ENCODE measurements at places on chromosomes 1 and 21.

DNA sequence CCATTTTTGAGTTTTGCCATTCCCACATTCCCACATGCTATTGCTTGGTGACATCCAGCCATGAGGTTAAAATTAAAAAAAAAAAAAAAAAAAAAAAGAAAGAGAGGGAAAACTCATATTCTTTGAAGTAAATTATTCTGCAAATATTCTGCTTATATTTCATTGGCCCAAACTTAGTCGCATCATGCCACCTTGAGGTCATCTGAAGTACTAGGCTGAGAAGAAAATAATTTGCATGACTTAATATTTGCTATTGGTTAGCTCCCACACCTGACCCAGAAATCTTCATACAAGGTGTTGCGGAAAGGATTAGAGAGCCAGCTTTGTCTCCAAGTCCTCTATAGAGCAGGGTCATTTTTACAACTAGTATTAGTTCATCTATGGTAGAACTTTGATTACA, 2206.0 kb downstream of the MRPL39 start:
- peak; percentile 23 for DNase-seq

GRCh38 chr1:51744506-51745303, 127.8 kb downstream of the OSBPL9 start:
- DNase-seq = no peak

DNA sequence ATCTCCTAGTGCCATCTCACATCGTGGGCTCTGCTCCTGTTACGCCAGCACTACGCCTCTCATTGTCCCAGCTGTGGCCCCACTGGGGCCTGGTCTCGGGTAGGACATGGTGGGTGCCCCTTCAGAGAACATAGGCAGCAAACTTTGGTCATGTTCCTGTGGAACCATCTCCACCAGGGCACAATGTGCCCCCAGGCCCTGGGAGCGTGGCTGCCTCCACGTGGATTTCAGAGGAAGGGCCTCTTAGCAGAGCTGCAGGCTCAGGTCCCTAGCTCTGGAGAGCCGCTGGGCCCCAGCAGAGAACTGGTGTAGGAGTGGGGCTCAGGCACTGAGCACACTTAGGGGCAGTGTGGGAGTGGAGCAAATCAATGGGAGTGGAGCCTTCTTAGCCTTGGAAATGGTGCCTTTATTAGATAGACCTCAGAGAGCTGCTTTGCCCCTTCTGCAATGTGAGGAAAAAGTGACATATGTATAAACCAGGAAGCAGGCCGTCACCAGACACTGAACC, 460.0 kb downstream of the NCAM2 start:
- DNase-seq = no peak

- peak; percentile 67 for DNase-seq
Observed at GRCh38 chr21:38712071-38712470, 93.7 kb upstream of the ETS2 start.

- no peak for DNase-seq
Observed at GRCh38 chr1:30650968-30651320, 72.4 kb downstream of the MATN1 start.

GRCh38 chr1:19196331-19196730, 13.7 kb downstream of the UBR4 start:
- DNase-seq = no peak

DNA sequence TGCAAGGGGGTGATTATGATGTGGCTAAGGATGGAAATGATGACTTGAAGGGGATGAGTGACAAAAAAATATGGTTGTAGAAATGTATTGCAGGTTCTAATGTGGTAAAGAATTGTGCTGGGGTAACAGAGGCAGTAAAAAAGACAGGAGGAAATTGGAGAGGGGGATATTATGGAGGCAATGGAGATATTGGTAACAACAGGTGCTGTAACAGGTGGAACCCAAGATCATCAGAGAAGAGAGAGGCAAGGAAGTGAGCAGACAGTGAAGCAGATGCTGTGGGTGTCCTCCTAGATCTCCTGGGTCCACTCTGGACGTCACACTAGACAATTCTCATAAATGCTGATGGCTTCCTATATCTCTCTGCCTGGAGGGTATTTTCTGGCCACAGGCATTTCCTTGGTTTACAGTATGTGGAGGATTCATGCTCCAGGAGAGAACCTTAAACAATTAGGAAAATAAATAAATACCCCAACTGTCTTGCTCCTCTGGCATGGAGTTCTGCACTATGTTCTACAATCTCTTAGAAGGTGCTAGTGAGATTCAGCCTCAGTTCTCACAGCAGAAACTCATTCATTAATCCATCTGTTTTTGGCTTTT, 620.3 kb upstream of the PLXNA2 start:
- no peak for DNase-seq

DNA sequence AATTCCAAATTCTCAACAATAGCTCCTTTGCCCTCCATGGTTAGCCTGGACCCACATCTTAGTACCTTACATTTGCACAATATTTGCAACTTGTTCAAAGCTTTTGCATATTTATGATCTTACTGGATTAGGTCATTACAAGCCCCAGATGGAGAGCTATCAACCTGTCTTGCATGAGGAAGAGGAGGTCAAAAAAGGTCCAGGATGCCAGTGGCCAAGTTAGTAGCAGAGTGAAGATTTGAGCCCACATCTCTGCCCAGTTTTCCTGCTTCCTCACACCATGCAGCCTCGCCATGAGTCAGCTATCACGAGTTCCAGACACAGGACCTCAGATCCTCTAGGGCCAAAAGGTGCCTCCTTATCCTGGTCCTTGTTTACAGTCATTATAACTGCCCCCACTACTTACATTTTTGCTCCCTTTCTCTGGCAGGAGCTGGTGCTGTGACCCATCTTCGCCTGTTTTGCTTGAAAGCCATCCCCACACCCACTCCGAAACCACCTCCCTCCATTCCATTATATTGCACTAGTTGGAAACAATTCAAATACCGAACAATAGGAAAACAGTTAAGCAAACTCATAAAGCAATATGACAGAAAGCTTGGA, 5.0 kb upstream of the AHCYL1 start:
- no peak for DNase-seq

GRCh38 chr1:33930346-33931110, 66.6 kb downstream of the HMGB4 start:
- DNase-seq = no peak

GRCh38 chr1:18994381-18994780, 37.9 kb upstream of the IFFO2 start:
- no peak for DNase-seq

DNA sequence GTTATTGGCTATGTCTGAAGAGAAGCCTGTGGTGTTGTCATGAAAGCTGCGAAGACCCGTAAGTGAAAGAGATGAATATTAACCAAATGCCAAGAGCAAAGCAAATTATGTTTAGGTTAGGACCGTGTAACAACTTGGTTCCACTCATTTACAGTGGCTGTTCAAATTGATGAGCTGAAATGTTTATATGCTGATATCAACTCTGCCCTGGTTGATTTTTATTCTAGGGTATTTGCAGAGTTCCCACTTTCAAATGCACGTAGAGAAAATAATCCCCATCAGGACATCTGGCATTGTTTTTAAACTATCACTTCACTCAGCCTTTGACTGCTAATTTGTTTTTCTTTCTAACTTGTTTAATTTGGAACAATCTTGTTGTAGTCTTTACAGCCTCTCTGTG, 581.6 kb upstream of the ADAMTS5 start:
- DNase-seq = no peak

- DNase-seq = no peak
Observed at GRCh38 chr1:156076609-156077429, 5.4 kb downstream of the MEX3A start.

GRCh38 chr1:91511386-91511785, 10.7 kb downstream of the CDC7 start:
- DNase-seq = peak; percentile 40

DNA sequence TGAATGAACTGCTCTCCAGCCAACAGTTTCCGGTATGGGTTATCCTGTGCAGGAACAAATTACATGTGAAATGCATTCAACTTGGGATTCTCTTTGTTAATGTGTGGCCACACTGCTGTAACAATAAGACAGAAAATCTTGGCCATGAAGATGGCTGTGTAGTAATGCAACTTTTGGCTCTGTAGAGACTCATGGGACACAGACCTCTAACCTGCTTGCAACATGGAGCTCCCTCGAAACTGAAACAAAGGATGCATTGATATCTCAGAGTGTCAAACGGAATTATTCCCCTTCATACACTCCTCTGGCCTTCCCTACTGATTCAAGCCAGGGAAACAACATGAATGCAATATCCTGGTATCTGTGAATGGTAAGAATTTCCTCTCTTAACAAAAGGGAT, 559.3 kb upstream of the ZRANB2 start:
- no peak for DNase-seq

DNA sequence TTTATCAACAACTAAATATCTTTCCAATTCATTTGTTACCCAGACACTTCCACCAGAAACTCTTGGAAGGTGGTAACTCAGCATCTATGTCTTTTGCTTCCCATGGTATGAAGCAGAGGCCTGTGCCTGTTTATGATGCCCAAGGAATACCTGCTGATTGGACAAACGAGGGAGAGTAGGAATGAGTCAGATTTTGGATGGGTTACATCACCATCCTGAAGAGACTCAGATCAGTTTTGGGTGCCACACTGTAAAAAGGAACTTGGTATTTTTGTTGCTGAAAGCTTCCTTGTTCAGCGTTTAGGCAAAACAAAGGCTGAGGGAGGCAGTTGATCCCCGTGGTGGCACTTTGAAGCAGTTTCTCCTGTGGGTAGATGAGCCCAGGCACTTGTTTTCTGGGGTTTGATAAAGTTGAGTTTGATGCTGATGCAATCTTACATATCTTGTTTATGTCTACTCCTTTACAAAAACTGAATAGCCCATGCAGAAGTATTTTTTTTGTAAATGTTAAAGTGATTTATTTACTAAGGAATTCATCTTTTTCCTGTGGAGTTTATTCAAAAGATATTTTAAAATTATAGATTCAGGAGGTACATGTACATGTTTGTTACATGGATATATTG, 26.7 kb upstream of the CYP4X1 start:
- no peak for DNase-seq

DNA sequence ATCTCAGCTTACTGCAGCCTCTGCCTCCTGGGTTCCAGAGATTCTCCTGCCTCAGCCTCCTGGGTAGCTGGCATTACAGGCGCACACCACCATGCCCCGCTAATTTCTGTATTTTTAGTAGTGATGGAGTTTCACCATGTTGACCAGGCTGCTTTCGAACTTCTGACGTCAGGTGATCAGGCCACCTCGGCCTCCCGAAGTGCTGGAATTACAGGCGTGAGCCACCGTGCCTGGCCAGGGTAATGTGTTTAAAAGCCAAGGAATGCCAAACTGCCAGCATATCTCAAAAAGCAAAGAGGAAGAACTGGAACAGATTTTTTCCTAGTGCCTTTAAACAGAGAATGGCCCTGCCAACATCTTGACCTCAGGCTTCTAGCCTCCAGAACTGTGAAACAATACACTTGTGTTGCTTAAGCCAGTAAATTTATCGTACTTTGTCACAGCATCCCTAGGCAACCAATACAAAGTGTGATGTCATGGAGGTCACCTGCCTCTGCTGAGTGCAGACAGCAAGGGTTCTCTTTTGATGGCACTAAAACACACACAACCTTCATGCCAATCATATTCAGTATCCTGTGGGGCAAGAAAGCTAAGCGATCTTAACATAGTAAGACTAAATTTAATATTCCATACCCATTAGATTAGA, 858.3 kb upstream of the TMPRSS15 start:
- no peak for DNase-seq

DNA sequence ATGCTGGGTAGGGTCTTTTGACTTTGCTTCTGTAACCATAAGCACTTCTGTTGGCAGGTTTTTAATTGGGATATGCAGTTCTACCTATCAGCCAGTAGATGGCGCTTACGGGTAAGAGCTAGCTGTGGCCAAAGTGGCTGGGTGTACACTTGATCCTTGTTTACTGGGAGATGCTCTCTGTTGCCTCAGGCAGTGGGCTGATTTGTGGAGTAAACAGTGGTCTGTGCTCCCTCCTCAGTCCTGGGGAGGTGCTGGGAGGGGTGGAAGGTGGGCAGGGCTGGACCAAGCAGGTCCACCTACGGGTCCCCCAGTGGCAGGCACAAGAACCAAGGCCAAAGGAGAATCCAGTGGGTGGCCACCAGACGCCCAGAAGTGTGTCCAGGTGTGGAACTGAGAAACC, 43.4 kb downstream of the RALGPS2 start:
- DNase-seq = peak; percentile 52

DNA sequence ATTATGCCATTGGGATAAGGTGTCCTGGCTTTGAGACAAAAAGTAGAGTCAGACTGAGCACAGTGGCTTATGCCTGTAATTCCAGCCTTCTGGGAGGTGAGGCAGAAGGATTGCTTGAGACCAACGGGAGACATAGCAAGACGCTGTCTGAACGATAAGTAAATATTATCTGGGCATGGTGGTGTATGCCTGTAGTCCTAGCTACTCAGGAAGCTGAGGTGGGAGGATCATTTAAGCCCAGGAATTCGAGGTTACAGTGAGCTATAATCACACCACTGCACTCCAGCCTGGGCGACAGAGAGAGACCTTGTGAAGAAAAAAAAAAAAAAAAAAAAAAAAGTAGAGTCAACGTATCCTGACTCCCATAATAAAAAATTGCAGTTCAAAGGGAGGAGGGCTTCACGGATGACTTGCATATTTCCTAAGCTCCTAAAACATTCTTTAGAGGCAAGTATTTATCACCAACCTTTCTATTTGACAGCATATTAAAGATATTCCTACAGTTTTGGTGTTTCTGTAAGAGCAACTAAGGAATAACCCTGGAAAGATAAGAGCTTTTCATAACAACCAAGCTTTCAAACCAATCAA, 141.2 kb downstream of the SLC44A5 start:
- no peak for DNase-seq

DNA sequence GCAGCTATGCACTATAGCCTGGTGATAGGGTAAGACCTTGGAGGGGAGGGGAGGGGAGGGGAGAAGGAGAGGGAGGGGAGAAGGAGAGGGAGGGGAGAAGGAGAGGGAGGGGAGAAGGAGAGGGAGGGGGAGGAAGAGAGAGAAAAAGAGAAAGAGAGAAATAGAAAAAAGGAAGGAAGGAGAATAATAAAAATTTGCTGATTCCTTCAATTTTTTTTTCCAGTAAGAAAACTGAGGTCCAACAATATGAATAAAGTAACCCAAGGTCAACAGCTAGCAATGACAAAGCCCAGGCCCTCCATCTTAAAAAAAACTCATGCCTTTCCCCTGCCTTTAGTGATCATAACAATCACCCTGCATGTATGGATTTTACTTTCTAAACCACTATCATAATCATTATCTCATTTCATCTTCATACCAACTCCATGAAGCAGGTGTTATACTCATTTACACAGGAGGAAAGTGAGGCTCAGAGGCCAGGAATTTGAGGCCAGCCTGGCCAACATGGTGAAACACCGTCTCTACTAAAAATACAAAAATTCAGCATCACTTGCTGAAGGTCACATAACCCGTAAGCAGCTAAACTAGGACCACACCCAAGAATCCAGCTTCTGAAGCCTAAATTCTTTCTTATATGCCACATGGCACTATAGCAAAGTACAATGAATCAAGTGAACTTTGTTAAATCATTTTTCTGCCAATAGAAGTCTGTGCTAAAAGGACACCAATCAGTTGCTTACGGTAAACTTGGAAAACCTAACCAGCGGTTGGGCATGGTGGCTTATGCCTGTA, 23.4 kb upstream of the BRDT start:
- no peak for DNase-seq

GRCh38 chr1:114331936-114332335, 178.3 kb upstream of the SYT6 start:
- DNase-seq = no peak

Data from NCI-H1105 treated with DMSO at 0.1 percent for 48 hours (cell line).